ENCODE measurements at places on chromosomes 5 and 9.

DNA sequence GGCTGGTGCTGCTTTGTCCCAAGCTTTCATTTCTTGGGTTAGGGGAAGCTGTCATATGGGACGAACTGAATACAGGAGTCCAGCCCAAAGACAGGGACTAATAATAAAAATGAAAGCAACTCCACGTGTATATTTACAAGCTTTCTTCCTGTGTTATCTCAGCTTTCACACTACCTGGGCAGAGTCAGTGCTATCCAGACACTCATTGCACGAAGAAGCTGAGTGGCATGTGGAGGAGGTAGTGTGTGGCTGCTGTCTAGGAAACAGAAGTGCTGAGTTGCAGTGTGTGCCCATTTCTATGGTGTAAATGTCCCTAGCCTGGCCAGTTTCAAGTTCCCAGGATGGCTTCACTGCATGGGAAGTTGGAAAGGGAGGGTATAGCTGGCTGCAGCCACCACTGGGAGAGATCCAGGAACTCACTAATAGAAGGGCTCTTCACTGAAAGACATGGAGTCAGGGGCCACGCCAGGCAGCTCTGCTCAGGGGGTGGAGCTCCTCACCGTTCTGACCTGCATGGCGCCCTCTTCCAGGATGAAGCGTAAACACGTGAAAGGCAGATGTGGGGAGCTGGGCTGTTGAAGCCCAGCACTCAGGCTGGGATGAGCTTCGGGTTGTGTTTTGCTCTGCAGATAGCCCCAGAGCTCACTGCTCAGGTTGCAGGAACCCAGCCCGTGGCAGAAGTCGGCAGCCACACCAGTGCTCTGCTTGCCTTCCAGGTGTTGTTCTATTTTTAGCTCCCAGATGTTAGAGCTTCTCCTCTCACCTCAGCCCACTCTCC lies 116.9 kb downstream of the IRX2 start:
- no peak for DNase-seq

- no peak for DNase-seq
Observed at GRCh38 chr9:73855206-73855605, 641.9 kb upstream of the RORB start.

GRCh38 chr9:131755541-131756198 lies 15.8 kb upstream of the RAPGEF1 start:
- DNase-seq: peak; percentile 81

- DNase-seq: no peak
Observed at GRCh38 chr5:149603210-149603609, 21.9 kb downstream of the ARHGEF37 start.

- DNase-seq: no peak
Observed at GRCh38 chr9:98794802-98795201, 1.6 kb downstream of the ANKS6 start.

Data from NCI-H524 (cell line).